CD4-positive, alpha-beta T cell treated with Interleukin-10 for 1 hour (primary cell): ENCODE measurements at places on chromosomes 16 and 17.

GRCh38 chr16:57008440-57008839 is 19.1 kb downstream of the NLRC5 start:
- no peak for DNase-seq

DNA sequence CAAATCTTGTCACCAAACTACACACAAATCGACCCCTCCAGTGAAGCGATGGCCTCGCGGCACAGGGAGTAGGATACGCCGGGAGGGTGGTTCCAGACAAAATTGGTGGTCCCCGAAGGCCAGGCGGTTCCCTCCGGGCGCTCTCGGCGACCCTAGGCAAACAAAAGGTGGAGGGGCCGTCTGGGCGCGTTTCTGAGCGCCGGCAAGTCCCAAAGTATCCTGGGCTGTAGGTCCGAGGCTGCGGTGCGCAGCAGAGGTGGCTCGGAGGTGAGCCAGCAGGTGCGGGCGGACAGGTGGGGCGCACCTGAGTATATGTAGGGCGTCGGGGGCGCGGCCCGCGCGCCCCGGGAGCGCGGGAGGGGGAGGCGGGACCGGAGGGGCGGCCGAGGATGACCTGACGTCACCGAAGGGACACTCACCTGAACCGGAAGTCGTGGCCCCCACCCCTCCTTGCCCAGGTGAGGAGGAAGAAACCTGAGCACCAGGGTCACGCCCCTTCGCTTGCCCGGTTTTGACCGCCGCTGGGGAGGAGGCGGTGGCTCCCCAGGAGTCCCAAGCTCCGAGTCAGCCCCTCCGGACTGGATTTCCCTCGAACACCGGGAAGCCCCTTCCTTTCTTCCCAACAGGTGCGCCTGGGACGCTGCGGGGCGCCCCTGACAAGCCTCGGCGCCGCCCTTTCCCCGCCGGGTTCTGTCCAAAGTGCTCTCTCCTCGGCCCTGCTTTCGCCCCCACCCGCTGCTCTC is at the start of gene CLDN7:
TSS of gene CLDN7 (minus strand) at position 287 of the 743 bp plus-strand sequence. CDS start 435 bp downstream, outside the sequence.
- DNase-seq: no peak

GRCh38 chr17:8152112-8152775 is at the start of gene PER1:
TSS of gene PER1 (minus strand) at chr17:8152404. CDS start at chr17:8150706, 1,698 bp downstream.
- DNase-seq: peak; percentile 94

DNA sequence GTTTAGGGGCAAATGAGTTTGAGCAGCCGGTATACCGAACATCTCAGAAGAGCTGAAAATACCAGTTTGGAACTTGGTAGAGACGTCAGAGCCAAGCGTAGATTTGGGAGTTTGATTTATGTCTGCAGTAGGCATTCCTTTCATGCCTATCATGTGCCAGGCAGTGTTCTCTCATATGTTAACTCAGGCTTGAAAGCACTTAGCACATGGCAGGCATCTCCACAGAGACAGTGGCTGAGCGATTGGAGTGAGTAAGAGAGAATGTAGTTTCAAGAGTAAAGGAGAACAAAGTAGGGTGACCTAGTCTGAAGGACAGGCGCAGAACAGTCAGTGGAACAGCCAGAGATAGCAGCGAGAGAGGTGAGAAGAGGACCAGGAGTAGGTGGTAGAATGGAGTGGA is 207.0 kb downstream of the FTO start:
- no peak for DNase-seq

DNA sequence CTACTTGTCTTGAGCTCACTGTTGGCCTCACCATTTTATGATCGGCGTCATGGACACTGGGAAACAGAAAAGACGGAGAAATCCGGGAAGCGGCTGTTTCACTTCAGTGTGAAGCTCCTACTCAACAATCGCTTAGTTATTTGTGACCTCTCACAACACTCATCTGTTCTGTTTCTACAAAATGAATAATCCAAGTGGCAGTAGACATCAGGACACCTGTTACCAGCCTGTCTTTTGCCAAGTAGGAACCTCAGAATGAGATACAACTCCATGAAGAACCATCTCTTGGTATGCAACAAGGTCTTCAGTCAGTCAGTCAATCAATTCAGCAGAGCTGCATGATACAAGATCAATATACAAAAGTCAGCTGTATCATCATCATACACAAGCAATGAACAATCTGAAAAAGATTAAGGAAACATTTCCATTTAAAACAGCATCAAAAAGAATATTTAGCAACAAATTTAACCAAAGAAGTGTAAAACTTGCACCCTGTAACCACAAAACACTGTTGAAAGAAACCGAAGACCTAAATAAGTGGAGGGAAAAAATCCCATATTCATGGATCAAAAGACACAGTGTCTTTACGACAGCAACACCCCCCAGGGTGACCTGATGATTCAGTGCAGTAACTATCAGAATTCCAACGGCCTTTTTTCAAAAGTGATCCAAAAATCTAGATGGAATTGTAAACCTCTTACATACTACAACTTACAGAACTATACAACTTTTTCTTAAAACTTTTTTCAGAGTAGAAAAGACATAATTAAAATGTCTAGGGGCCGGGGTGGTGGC is 63.4 kb downstream of the ANKRD11 start:
- DNase-seq: no peak

GRCh38 chr17:75103601-75104554 is 5.9 kb upstream of the ARMC7 start:
- no peak for DNase-seq

DNA sequence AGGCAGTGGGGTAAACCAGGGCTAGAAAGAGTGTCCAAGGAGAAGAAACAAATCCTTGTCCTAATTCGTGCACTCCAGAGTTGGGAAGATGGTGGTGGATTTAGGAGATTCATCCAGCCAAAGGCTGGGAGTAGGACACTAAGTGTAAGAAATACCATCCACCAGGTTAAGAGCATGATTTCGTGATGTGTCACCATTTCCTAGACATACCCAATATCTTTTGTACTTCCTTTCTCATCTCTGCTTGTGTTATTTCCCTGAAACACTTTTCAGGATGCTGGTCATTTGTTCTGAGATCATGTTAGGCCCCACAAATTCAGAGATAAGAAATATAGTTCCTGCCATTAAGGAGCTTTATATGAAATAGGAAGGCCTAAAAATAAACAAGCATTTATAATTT is 106.3 kb upstream of the HLF start:
- no peak for DNase-seq

GRCh38 chr17:34665150-34665806 is 85.9 kb downstream of the TMEM132E start:
- DNase-seq: no peak

DNA sequence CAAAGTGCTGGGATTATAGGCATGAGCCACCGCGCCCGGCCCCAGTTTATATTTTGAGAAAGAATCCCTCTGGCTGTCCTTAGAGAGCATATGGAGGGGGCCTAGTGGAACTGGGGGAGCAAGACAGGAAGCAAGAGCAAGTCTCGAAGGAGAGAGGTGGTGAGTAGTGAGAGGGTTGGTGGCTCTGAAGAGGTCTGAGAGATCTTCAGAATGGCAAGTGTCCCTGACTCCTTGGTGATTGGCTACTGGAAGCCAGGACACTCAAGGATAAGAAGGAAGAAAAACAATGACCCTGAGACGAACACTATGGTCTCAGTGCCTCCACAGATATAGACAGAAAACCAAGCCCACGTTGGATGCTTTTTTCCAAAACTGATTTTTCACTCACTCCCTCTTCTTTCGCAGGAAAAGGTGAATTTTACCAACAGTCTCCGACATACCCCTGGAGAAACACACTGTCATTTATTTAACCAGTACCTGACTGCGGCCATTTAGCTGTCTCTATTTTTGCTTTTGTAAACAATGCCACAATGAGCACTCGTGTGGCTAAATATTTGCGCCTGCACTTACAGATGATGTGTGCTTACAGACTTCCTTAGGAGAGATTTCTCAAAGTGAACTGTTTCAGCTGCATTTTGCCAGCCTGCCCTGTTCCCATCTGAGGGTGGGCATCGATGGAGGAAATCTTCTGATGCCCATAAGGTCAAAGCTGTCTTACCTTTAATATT is 15.9 kb upstream of the DOK4 start:
- DNase-seq: no peak

DNA sequence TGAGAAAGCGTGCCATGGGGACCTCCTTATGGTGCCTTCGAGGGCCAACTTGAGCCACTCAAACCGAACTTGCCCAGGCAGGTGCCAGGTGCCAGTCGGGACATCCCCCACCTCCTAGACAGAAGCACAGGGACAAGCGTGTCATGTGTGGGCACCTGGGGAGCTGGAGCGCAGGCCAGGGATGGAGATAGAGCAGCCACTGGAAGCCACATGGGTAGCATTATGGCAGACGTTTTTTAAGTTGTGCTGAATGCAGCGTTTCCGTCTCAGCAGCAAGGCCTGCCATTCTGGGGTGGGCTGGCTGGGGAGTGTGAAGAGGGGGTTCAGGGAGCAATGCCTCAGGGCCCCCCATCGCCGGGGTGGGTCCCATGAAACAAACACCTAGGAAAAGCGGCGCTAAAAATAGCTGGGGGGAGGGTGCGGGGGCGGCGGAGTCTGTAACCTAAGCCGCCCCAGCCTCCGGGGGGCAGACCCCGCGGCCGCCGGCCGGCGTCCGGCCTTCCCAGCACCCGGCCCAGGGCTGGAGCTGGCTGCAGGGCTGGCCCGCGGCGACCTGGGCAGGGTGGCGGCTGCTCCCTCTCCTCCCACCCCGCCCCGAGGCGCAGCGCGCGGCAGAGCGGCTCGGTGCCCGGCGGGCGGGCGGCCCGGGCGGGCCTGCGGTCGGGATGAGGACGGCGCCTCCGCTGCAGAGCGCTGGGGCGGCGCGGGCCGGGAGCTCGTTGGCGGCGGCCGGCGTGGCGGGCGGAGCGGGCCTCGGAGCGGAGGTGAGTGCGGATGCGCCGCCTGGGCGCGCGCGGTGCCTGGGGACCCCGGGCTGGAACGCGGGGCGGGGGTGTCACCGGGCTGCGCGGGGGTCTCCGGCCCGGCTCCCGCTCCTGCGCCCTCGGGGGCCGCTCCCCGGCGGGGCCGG is at the start of gene ZNF469:
TSS of gene ZNF469 (plus strand) at position 469 of the 910 bp plus-strand sequence. CDS start 44,512 bp downstream, outside the sequence.
- no peak for DNase-seq

DNA sequence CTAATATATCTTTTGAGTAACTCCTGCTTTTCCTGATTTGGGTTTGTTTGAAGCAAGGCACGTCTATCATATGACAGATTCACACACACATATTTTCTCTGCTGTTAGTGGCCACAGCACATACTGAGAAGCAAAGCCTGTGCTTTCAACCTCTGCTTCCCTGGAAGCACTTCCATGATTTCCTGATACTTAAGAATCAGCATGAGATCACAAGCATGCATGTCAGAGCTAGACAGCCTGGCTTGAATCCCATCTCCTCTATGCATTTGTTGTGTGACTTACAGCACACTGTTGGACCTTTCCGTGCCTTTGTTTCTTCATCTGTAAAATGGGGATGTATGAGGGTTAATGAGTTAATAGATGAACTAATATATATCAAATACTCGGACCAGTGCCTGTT is 151.1 kb upstream of the NOL11 start:
- no peak for DNase-seq

DNA sequence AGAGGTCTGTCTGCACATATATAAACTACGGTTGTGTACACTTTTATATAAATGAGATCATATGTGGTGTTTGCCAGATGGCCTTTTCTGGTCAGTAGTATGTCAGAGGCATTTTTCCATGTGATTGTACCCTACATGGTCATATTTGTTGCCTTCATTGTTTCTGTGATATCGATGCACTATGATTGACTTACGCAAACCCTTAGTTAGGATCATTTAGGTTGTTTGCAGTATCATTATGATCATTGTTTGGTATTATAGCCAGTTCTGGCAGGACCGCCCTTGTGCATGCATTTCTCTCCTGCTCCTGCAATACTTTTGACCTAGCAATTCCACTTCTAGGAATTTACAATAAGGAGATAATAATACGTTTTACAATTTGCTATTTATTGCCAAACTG is 169.1 kb downstream of the MSI2 start:
- no peak for DNase-seq

DNA sequence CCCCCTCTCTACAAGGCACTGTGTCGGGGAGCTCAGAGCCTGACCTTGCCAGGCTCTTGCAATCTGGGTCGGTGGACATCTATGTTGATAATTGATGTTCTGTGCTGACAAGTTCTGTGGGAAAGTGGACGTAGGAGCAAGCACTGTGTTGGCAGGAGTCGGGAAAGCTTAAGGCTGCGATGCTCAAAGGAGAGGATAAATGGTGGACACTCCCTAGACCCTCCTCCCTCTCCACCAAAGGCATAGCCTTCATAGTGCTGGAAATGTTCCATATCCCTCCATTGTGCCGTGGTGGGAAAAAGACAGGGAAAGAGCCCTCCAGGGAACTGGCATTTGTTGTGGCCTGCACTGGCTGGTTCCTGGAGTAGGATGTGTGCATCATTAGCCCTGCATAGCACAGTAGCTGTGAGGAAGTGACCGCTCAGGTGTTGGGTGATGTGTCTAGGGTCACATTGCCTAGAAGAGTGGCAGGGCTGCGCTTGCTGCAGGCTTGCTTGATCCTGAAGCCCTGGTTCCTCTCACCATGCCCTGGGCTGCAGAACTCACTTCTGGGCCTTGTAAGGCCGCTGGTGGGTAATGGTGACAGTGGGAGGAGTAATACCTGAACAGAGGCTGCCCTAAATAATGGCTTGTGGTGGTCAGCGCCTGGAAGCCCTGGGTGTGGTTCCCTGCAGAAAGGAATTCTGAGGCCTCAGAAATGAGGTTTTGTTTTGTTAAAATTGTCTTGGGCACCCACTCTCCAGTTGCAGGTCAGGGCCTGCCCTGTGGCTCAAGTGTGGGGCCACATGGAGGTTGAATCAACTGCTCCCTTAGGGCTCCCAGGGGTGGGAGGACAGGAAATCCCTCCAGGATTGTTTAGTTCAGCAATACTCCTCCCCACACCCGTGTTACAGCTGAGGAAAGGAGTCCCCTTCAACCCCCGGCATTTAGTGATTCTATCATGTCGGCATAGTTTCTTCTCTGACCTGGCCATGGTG is 62.6 kb downstream of the KSR1 start:
- DNase-seq: no peak

DNA sequence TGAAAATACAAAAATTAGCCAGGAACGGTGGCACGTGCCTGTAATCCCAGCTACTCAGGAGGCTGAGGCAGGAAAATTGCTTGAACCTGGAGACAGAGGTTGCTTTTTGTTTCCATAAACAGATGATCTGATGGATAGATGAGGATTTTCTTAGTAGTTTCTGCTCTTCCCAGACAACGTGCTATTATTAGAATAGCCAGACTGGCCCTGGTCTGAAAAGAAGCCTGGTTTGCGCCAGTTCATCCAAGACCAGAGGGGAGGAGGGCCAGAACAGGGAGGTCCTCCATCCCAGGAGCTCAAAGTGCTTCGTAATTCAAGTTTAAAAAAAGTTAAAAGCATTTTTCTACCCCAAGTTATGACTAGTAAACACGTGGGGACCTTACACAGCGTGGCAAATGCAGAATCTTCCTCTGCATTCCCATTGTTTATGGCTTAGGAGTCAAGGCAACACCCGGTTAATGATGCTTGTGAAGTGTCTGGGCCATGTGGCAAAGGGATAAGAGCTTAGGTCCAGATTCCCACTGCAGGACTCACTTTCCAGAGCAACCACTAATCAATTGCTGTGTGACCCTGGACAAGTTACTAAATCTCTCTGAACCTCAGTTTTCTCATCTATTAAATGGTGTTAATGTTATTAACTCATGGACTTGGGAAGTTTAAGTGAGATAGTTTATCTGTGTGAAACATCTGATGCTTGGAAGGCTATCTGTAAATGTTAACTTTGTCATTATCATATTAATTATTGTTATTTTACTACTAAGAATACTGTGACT is 205.4 kb downstream of the CCDC182 start:
- no peak for DNase-seq
